Naive thymus-derived CD8-positive, alpha-beta T cell (primary cell): ENCODE measurements at places on chromosomes 2 and 18.

DNA sequence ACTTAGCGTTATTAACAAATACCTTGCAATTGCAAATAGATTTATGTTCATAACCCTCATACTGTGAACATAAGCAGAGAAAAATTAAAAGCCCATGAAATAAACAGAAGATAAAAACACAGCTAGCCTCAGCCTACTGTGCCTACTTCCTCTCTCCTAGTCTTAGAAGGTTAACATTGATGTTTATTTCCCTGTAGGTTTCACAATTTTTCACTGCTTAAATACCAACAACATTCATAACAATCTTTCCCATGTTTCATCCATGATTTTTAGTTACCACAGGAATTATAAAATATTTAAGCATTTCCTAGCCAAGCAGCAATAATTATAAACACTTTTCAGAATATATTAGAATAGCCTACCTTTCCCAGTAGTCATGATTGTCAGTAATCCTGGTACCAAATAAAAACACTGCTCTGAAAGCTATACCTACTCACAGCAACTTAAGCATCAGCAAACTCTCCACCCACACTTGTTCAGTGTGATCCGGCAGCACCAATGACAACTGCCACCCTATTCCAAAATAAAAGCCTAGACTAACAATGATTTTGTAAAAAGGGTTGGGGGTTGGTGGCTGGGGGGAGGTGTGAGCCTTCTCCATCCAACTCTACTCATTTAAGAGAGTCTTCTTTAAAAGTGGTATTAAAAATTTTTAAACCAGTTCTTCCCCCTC, 40.6 kb upstream of the RNU4ATAC start:
- H3K27me3 ChIP-seq = no peaks in the 10 kb centered on the region
- H3K36me3 ChIP-seq = peaks cover 3% of the 10 kb centered on the region
- H3K27ac ChIP-seq = no peak overlapping the region
- H3K4me1 ChIP-seq = peaks cover 42% of the 10 kb centered on the region
- no peak for DNase-seq

DNA sequence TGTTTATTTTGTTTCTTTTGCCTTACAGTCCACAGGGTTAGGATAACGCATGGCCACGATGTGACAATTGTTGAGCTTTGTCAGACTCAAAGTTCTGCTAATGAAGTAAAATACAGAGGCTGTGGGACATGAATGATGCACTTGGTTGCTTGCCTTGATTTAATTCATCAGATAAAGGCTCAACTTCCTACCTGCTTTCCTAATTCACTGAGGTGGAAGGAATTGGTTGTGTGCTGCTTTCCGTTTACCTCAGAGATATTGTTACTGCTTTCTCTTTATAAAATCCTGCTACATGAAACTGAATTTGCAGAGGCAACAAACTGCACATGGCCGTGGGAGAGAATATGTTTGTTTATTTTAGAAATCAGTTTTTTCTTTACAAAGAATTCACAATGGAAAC, 6.6 kb downstream of the RIT2 start:
- H3K4me1 ChIP-seq = no peaks in the 10 kb centered on the region
- H3K27me3 ChIP-seq = no peaks in the 10 kb centered on the region
- no peak overlapping the region for H3K4me3 ChIP-seq

GRCh38 chr2:61419129-61419528, 51.8 kb downstream of the USP34 start:
- H3K4me1 ChIP-seq = peaks cover 24% of the 10 kb centered on the region
- H3K36me3 ChIP-seq = peaks cover 2% of the 10 kb centered on the region

GRCh38 chr18:31190919-31191318, 28.3 kb upstream of the DSC1 start:
- peaks cover 2% of the 10 kb centered on the region for H3K4me1 ChIP-seq
- H3K36me3 ChIP-seq = no peaks in the 10 kb centered on the region
- no peaks in the 10 kb centered on the region for H3K27me3 ChIP-seq
- H3K4me3 ChIP-seq = no peak overlapping the region
- DNase-seq = no peak
- H3K27ac ChIP-seq = no peak overlapping the region

DNA sequence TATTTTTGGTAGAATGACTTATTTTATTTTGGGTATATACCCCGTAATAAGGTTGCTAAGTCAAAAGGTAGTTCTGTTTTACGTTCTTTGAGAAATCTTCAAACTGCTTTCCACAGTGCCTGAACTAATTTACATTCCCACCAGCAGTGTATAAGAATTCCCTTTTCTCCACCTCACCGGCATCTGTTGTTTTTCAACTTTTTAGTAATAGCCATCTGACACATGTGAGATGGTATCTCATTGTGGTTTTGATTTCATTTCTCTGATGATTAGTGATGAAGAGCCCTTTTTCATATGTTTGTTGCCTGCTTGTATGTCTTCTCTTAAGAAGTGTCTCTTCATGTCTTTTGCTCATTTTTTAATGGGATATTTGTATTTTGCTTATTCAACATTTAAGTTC, 215.2 kb upstream of the TFPI start:
- H3K4me3 ChIP-seq = no peak overlapping the region
- no peak for DNase-seq

GRCh38 chr2:207275779-207276178, 110.0 kb upstream of the KLF7 start:
- no peaks in the 10 kb centered on the region for H3K27me3 ChIP-seq
- no peaks in the 10 kb centered on the region for H3K36me3 ChIP-seq
- DNase-seq = no peak
- H3K4me1 ChIP-seq = no peaks in the 10 kb centered on the region

GRCh38 chr2:109707281-109708147, 86.6 kb upstream of the RGPD5 start:
- H3K27me3 ChIP-seq = peaks cover 2% of the 10 kb centered on the region
- no peak overlapping the region for H3K27ac ChIP-seq
- H3K4me1 ChIP-seq = no peaks in the 10 kb centered on the region
- H3K36me3 ChIP-seq = no peaks in the 10 kb centered on the region
- no peak for DNase-seq

DNA sequence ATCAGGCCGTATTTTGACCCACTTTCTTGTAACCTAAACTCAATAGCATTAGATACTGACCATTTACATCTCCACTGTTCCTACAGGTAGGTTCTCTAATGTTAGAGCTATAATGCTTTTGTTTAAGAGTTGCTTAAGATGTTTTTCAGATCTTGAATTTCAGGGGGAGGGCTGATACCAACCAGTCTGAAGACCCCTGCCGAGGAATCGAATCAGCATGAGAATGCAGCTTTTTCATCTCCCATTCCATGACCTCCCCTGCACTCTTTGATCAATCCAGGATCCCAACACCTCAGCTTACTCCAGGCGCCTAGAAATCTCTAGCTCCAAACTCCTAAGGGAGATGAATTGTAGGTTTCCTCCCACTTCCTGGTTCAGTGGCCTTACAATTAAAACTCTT, 120.5 kb upstream of the MC4R start:
- no peak overlapping the region for H3K4me3 ChIP-seq
- no peak overlapping the region for H3K27ac ChIP-seq
- no peak for DNase-seq

- no peak overlapping the region for H3K27ac ChIP-seq
- DNase-seq = no peak
- no peaks in the 10 kb centered on the region for H3K36me3 ChIP-seq
- peaks cover 49% of the 10 kb centered on the region for H3K27me3 ChIP-seq
- peak overlapping the region; percentile 95 for H3K4me3 ChIP-seq
- H3K4me1 ChIP-seq = peaks cover 30% of the 10 kb centered on the region
Observed at GRCh38 chr2:27263287-27264252, 723 bp upstream of the SLC30A3 start.

GRCh38 chr2:30989746-30990145, 148.5 kb downstream of the GALNT14 start:
- DNase-seq = no peak
- no peaks in the 10 kb centered on the region for H3K36me3 ChIP-seq
- peaks cover 2% of the 10 kb centered on the region for H3K27me3 ChIP-seq
- no peak overlapping the region for H3K27ac ChIP-seq

- peaks cover 17% of the 10 kb centered on the region for H3K27me3 ChIP-seq
Observed at GRCh38 chr2:71629771-71630453, 176.6 kb downstream of the DYSF start.
